ENCODE measurements at places on chromosomes 12 and 14.
A peak's percentile ranks its signal among the peaks of the same experiment; 100 is the strongest.

DNA sequence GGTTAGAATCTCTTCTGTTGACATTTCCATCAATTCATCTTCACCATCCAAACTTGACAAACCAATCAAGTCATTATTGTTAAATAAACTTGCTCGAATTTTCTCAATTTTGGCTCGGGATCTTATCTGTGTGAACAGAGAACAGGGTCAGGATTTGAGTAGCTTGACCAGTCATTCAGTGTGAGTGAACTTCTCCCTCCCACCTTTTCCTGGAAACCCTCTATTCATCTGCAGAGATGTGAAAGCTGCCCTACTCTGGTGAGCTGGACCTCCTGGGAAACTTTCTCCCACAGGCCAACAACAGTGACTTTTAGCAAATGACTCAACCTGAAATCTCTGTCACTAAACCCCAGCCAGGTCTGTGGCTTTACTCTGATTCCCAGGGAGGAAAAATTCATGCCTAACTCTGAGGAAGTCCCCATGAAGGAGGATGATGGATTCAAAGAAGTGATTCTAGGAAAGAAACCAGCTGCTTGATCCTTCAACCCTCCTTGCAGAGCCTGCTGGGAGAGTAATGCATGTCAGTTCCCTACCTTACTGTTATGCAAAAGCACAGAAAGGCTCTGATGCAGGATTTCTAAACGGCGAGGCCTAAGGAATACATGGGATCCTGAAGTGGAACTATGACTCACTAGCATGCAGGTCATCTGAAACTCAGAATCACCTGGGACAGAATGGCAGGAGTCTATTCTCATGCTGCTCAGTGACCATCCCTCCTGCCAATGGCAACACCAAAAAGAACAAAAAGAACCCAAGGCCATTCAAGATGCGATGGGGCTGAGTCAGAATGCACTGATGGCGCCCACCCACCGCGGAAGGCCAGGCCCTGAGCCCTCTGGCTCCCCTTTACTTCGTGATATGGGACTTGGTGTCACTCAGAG lies 58.0 kb downstream of the TRAFD1 start:
- DNase-seq, result peak; percentile 16

DNA sequence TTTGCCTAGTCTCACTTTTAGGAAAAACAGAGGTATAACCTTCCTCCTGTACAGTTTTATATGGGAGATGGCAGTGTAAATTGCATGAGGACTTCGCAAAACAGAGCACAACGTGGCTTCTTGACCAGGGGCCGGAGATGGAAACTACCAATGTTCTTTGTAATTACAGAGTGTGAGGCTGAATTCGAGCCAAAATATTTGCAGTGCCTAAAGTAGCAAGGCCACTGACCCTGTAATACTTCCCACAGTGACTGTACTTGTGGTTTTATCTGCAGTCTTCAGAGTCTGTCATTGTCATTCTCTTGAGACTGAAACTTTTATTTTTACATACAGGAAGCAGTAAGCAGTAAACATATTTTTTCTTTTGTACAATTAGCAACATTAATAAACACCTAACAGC lies 98.9 kb downstream of the RERG start:
- DNase-seq, result no peak

DNA sequence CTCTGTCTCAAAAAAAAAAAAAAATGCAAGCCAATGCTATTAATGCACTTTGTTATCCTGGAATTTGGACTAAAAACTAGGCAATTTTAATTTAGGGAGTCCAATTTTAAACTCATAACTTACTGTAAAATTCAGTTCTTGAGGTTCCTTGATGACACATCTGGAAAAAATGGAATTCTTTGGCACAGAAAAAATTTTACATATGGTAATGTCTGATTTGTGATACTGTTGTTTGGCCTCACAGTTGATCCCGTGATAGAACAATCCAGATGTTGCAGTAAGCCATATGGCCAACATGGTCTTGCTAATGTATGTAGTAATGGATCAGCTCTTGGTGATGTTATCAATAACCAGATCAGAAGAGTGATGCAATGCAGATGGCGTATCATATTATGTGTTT lies 1089.8 kb downstream of the FLRT2 start:
- DNase-seq, result no peak

- DNase-seq, result no peak
Observed at GRCh38 chr12:49974677-49975317, 2.0 kb downstream of the AQP6 start.

GRCh38 chr12:119666226-119666795 lies 1.6 kb upstream of the PRKAB1 start:
- DNase-seq, result no peak

DNA sequence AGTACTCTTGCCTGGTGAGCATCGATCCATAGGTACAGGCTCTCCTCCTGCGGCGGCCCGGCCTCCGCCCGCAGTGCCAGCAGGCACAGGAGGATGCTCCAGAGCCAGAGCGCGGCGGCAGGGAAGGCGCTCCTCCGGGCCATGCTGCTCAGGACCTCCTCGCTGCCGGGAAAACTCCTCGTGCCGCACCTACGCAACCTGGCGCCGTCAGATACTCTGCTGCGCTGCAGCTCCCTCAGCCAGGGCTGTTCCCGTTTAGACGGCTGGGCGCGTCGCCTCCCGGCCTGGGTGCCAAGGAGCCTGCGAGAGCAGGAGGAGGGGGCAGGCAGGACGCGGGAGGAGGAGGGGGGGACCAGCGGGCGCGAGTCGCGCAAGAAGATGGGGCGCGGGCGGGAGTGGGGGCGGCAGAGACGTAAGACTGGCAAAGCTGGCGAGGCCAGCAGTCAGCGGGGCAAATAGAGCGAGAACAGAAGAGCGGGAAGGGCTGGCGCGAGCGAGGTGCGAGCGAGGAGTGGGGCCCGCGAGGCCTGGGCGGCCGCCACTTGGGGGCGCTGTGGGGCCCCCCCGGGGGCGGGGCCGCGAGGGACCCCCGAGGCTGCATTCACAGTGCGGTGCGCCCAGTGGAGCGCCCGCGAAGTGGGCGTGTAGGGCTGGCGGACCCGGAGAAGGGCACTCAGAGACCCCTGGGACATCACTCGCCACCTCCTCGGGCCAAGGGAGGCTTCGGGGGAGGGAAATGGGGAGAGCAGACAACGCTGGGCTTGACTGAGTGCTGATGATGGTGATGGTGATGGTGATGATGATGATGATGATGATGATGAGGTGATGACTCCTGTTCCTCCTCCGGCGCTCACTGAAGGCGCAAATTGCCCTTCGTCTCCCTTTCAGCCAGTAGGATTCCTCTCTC lies at the start of gene WIF1:
Gene WIF1, minus strand, starts transcription at position 257 of the 907 bp plus-strand sequence. Its CDS starts 114 bp downstream, at position 143.
- no peak for DNase-seq

DNA sequence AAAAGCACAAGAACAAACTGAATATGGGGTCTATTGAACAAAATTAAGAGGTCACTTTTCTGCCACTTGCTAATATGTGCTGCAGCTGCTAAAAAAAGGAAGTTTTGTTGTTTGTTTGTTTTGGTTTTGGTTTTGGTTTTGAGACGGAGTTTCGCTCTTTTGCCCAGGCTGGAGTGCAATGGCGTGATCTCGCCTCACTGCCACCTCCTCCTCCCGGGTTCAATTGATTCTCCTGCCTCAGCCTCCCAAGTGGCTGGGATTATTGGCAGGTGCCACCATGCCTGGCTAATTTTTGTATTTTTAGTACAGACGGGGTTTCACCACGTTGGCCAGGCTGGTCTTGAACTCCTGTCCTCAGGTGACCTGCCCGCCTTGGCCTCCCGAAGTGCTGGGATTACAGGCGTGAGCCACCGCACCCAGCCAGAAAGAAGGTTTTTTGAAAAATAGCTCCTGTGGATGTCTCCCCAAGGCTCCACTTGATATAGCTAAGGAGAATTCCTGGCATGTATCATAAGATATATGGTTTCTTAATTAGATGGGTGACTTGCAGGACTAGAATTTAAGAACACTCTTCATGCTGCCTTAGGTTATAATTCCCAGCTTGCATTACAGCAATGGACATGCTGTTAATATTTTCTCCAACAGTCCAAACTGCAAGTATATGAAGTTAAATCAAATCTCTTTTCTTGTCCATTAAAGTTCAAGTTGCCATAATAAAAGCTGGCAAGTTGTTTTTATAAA lies 237.6 kb upstream of the AMIGO2 start:
- DNase-seq, result no peak

GRCh38 chr12:104360983-104361707 lies 57.6 kb downstream of the EID3 start:
- DNase-seq, result no peak

DNA sequence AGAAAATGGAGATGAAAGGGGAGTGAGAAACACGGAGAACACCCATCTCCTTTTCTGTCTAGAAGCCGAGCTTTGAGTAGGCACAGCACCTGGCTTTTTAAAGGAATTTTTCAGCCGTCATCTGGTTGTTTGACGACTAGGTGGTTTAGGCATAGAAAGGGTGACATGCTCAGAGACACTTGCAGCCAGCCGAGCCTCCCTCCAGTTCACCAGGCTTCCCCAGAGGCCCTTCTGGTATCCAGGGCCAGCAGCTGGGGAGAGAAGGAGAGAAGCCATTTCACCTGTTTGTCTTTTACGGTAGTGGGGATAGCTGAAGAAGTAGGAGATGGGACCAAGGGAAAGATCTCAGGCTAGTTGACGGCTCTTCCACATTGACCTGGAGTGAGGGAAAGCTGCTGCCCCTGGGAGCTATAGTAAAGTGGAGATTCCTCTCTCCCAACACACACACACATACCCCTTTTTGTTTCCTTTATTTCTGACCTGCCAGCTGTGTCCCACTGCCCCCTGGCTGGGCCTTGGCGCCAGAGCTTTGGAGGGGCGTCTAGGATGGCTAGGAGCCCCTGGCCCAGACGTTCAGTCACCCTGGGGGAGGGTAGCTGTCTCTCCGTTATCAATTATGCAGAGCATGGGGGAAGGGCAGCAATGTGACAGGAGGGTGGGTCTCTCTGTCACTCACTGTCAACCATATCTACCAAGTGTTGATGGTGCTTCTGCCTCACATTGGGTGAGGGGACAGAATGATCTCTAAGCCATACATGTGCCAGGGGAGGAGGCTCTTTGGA lies 5.5 kb downstream of the MAP3K12 start:
- DNase-seq, result no peak

GRCh38 chr14:54087376-54087775 lies 130.8 kb upstream of the BMP4 start:
- DNase-seq, result no peak

Measured in stimulated activated CD4-positive, alpha-beta T cell treated with anti-CD3 and anti-CD28 coated beads, Interleukin-4, amount 100 ng/mL, for 24 hours (primary cell).